NCI-H1105 (cell line): ENCODE measurements at places on chromosomes 6 and 20.

DNA sequence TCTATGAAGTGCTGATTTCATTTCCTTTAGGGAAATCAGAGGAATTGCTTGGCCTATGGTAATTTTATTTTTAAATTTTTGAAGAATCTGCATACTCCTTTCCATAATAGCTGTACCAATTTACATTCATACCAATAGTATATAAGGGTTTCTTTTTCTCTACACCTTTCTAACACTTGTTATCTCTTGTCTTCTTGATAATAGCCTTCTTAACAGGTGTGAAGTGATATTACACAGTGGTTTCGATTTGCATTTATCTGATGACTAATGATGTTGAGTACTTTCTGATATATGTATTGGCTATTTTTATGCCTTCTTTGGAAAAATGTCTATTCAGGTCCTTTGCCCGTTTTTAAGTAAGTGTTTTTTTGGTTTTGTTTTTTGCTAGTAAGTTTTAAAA is 40.8 kb downstream of the SMAP1 start:
- DNase-seq: no peak

DNA sequence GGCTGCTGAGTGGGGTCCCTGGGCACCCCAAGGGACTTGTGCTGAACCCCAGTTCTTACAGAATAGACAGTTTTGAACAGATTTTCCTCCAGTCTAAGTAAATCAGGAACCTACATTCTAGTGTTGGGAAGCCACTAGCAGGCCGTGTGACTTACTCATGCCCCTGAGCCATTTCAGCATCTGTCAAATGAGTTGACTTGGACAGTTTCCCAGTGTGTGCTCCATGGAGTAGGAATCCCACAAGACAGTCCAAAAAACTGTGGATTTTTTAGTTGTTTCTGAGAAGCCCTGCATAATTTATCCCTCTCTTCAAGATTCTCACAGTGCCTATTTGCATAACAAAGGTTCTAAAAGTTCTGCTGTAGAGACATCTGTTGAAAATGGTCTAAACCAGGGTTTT is 2.1 kb downstream of the GABRR2 start:
- no peak for DNase-seq

DNA sequence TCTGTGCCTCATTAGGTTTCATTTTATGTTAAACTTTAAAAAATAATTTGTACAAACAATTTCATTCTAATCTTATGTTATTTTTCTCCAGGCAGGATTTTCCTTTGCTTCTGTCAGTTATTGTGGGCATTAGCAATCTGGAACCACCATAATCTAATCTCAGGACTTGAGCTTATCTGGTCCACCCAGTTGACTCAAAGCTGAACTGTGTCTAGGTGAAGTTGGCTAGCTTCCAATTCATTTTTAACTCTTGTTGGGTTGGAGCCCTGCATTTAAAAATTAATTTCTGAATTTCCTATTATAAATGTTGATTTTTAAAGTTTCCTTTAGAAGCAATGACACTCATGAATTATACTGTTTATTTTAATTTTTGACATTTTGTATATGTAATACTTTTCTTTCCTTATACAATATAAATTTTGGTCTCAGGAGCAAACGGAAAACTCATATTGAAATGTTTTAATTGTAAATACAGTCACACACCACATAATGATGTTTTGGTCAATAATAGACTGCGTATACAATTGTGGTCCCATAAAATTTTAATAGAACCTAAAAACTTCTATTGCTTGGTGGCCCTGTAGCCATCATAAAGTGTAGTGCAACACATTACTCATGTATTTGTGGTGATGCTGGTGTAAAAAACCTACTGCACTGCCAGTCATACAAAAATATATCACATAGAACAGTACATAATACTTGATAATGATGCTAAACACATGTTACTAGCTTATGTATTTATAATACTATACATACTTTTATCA is 121.3 kb downstream of the CLVS2 start:
- no peak for DNase-seq

DNA sequence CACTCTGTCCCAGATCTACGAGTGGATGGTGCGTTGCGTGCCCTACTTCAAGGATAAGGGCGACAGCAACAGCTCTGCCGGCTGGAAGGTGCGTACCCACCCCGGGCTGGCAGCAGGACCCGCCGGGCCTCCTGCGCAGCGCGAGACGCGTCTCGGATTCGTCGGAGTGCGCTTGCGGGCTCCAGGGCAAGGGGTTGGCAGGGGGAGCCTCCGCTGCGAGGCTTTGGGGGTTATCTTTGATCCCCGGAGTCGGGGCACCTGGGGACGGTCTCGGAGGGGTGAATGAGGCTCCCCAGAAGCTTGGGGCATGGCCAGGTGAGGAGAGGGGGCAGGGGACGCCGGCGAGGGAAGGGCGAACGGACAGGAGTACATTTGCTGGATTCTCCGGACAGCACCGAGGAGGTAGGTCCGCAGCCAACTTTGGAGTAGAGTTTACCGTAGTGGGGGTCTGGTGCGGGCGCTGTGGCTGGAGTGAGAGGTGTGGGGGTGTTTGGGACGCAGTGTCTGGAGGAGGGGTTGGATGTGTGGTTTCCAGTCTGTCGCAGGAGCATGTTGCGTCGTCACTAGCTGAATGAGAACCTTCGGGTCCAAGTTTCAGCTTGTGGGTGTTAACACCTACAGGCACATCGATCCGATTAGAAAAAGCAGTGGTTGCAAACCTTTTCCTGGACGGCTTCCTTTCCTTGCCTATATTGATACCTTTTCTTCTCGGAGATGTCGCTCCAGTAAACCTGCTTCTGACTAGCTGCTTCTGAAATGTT is 1.2 kb downstream of the FOXO3 start:
- DNase-seq: peak; percentile 35

- DNase-seq: no peak
These were observed 54.4 kb downstream of the PERP start for GRCh38 chr6:138052783-138053182.

DNA sequence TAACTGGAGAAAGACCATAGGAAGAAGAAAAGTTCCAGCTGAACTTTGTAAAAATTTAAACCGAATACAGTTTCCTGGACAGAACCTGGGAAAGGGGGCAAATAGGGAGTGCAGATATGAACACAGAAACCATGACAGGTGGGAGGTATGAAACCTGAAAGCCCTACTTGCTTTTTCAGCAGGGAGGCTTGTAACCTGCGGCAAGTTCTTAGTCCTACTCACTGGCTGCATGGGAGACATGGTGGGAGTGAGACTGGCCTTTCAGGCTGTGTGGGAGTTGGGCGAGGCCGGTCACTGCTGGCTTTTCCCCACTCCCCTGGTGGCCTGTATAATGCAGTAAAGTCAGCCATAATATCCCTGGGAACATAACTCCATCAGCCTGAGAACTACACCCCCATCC is 54.2 kb downstream of the ROS1 start:
- no peak for DNase-seq

DNA sequence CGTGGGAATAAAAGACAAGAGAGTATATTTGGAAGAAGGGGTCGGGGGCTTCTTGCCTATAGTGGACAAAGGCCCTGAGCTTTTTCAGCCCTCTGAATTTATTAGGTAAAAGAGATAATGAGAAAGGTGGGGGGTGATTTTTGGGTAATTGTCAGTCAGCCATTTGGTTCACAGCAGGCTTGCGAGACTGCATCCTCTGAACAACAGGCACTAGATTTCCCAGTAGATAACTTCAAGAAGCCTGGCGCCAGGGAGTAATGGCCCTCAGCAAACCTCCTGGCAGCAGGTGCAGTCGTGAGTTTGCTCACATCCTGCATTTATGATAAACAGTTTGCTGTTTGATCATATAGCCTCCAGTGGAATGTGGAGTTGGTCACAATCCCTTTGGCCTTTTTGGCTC is 609.0 kb downstream of the DHX35 start:
- DNase-seq: no peak

DNA sequence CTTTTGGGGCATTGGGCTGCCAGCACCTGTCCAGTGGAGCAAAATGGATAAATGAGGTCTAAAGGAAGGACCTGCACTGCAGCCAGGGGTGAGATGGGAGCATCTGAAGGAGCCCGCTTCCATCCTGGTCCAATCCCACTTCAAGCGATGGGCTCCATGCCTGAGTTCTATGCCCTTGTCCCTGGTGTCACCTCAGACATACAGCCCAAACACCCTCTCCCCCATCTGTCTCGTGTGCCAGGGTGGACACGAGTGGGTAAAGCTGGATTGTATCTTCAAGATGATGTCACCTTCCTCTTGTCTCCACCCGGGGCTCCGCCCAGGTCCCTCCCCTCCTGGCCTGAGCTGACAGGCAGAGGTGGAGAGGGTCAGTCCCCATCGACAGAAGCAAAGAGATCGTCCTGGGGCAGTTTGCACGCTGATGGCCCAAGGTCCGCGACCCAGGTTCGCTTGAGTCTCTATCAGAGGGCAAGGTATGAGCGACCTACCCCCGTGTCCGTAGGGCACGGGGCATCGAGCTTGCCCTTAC is 544 bp downstream of the SMIM29 start:
- no peak for DNase-seq

- no peak for DNase-seq
These were observed 199.9 kb upstream of the PRDM1 start for GRCh38 chr6:105886066-105886813.

DNA sequence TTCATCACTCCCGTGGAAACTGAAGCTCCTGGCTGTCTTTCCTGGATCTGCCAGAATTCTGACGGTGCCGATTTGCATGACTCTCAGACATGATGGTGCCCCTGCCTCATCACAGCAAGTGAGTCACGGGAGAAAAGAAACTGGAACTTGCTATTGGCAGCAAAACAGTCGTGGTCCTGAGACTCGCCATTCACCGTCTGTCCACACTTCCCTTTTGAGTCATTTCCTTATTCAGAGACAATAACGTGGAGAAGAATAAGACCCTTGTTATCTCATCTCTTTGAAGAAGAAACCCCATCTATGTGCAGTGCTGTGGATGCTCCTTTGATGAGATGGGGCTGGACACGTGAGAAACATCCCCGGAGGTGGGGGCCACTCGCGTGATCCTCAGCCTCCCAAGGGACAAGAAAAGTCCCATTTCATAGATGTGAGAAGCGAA is 4.2 kb downstream of the GPR31 start:
- no peak for DNase-seq

- no peak for DNase-seq
These were observed 205.6 kb upstream of the GGTLC1 start for GRCh38 chr20:24194143-24194542.

GRCh38 chr6:10659699-10660348 is 34.6 kb downstream of the C6orf52 start:
- peak; percentile 5 for DNase-seq

DNA sequence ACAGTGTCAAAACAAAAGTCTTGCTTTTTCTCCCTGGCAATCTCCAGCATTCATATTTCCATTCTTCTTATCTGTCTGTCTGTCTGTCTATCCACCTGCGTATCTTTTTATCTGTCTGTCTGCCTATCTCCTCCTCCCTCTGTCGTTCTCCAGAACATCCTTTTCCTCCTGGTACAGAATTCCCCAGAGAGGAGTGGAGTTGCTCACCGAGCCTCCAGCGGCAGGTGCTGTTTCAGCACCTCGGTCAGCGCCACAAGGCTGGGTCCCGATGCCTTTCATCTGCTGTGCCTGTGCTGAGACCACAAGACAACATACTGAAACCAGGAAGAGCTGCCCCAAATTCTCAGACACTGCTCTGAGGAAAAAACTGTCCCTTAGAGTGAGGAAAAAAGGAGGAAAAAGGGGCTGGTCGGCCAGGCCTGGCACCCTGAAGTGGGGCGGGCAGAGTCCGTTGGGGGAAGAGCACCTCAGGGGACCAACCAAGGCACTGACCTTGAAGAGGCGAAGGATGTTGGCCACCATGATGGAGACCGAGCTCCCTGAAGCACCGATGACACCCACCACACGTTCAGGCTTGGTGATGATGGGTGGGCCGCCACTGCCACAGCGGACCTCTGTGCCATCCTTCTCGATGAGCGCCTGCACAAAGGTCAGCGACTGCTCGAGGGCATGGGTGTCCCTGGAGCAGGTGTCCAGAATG is 13.3 kb downstream of the GRM4 start:
- no peak for DNase-seq

DNA sequence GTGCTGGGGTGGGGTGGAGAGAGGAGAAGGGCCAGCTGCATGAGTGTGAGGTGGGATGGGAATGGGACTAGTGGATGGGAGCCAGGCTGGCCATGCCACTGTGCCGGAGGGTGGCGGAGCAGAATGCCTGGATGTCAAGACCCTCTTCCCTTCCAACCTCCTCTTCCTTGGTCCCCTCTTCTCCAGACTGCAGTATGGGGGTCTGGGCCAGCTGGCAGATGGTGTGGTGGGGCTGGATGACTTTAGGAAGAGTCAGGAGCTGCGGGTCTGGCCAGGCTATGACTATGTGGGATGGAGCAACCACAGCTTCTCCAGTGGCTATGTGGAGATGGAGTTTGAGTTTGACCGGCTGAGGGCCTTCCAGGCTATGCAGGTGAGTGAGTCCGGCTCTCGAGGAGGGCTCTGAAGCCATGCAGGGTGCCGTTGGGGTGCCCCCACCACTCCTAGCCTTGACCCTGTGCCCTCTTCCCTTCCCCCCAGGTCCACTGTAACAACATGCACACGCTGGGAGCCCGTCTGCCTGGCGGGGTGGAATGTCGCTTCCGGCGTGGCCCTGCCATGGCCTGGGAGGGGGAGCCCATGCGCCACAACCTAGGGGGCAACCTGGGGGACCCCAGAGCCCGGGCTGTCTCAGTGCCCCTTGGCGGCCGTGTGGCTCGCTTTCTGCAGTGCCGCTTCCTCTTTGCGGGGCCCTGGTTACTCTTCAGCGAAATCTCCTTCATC is 7.7 kb downstream of the DDR1 start:
- no peak for DNase-seq

DNA sequence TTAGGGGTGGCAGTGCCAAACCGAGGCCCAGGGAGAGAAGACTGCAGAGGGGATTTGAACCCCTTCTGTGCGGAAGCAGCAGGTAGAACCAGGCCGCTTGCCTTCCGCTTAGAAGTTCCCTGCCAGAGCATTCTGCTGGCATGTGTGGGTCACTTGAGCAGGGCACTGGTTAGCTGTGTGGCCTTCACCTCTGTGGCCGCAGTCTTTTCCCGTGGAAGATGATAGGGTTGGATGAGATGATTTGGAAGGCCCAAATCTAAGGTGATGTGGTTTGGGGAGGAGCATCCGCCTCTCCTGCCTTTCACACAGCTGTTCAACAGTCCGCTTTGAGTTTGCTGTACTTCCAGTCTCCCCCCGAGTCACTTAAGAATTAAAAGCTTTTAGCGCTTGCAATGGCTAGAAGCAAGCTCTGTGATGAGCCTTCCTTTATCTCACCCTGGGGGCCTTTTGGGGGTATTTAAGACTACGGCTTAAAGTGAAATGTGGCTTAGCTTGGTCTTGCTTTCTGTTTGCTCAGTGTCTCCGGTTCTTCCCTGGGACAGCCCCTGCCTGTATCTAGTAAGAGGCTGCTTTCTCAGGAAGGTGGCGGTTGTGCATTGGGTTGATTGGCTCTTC is 743 bp downstream of the CMTR1 start:
- no peak for DNase-seq

GRCh38 chr6:170440437-170440836 is 112.7 kb downstream of the PSMB1 start:
- DNase-seq: no peak

- DNase-seq: no peak
These were observed 63.3 kb downstream of the FAM50B start for GRCh38 chr6:3912361-3913076.

DNA sequence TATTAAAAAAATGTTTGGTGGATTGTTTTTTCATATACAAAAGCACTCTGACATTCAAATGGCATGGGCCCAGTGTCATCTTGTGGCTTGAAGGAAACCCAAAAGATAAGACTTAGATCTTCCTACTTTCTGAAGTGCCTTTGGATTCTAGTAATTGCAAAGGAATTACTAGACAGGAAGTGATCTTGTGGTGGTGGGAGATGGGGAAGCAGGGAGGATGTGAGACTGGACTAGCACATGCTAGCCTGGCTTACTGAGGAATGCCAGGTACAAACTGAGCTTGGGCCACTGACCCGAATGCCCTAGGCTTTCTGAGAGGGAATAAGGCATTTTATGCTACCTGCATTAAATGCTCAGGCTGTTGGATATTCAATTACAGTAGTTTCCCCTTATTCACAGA is 59.0 kb downstream of the AFG1L start:
- no peak for DNase-seq
